ENCODE measurements at places on chromosomes 12 and 14.

DNA sequence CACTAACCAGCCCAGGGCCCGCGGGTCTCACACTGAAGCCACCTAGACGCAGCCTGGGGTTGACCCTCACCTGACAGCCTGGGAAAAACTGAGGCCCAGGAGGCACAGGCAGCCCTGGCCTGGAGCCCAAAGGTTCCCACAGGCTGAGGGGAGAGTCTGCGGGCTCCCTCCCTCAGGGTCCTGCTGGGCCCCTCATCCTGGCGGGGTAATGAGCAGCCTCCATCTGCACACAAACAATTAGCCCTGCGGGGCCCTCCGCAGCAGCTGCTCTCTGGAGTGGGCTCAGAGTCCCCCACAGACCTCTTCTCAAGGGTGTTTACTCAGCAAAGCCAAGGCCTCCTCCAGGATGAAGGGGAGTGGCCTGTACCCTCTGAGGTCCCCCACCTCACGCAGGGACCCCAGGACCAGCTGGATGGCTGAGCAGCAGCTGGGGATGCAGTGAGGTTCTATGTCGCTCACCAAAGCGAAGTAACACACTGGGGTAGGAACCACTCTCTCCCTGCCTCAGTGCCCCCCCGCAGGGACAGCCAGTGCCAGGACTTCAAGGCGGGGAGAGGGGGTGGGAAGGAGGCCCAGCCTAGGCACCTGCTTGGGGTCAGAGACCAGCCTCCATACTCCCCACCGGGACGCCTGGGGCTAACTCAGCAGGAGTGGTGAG, 7.3 kb downstream of the AKT1 start:
- DNase-seq = no peak

GRCh38 chr12:49555631-49556390, 12.1 kb downstream of the MCRS1 start:
- DNase-seq = no peak

DNA sequence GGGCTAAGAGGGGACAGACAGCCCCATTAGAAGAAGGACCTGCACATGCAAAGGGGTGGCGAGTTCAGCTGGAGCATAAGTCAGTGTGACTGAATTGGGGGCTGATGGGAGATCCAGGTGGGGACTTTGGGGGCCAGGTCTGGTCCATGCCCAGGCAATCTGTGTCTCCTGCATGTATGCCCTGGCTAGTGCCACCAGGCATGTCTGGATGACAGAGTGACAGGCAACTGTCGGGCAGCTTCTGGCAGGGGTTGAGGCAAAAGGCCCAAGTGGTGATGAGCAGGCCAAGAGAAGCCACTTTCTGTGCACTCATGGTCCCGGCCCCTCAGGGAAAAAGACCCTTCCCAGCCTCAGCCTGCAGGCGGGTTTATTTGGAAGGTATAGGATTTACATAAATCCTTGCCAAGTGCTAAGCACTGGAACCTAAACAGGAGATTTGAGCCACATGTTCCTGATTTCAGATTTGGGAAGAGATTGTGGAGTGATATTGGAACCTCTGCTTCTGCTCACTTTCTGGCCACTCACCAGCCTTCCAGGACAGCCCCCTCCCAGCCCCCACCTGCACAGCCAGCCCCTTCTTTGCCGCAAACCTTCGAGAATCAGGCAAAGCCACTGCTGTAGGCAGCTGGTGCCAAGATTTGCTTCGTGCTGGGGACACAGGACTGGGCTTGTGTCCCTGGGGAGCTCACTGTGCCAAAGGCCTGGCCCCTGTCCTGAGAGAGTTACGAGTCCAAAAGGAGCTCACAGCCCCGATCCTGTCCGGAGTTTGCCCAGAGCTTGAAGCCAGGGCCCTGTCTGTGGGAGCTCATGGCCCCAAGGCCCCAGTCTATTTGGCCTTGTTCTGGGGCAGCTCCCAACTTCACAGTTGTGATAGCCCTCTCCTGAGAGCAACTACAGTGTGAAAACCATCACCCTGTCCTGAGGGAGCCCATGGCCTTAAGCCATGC, 232.5 kb upstream of the RTL1 start:
- DNase-seq = no peak

- no peak for DNase-seq
Observed at GRCh38 chr14:101030586-101030985, 127.1 kb upstream of the RTL1 start.

GRCh38 chr12:105841840-105842239, 296.9 kb downstream of the NUAK1 start:
- DNase-seq = no peak

DNA sequence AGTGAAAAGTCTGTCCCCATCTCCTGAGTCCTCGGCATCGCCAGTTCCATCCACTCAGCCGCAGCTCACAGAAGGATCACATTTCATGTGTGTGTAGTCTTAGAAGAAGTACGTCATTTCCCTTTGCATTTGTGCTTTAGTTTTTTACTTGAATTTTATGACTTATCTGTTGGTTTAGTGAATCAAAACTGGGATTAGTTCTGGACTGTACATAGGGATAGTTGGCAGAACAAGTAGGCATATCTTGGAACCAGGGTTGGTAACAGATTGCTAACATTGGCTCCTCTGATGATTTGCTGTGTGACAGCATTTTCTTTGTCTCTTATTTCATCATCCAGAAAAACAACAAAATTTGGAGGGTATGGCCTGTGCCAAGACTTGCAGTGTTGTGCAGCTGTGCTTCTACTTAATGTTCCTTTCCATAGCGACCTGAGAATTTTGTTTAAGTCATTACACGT, 69.6 kb upstream of the AEBP2 start:
- DNase-seq = no peak

DNA sequence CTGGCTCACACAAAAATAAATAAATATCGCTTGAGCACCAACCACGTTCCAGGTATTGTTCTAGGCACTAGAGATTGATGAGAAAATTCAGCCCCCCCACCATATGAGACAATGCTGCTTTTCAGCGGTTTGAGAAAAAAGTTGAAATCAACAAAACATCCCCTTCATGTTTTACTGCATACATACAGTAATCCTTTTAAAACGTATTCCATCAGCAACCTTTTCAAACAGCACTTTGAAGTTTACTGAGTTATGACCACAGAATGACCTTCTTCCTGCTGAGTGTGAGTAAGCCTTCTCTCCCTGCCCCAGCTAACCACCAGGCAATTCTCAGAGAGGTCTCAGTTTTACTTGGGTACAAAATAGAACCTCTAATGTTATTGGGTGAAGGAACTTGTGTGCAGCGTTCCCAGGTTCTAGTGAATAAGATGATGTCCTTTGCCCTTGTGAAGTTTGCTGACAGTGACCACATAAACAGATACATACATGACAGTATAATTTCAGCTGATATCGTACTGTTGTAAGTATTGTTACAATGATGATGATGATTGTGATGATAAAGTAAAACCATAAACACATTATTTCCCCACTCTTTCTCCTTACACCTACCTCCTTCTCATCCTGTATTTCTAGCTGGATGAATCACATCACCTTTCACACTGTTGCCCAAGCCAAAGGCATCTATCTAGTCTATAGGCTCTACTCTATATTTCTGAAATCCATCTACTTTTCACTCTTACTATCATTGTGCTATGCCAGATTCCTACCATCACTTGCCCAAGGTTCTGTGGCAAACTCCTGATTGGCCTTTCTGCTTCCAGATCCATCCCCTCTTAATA, 124.4 kb upstream of the KRR1 start:
- no peak for DNase-seq

DNA sequence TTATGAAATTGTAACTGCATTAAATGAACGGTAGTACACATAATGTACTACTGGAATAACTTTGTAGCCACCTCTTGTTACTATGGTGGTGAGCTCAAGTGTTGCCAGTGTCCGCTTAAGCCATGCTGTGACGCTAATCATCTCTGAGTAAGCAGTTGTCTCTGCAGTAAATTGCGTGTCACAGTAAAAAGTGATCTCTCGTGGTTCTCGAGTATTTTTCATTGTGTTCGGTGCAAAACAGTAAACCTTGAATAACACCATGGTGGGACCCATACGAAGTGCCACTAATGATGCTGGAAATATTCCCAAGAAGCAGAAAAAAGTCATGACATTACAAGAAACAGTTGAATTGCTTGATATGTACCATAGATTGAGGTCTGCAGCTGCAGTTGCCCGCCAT, 524.8 kb downstream of the SOX5 start:
- DNase-seq = no peak

- no peak for DNase-seq
Observed at GRCh38 chr12:14924541-14924940, 13.8 kb downstream of the ERP27 start.
